ENCODE measurements at places on chromosomes 16 and 17.

- DNase-seq: no peak
Observed at GRCh38 chr16:27969574-27969973, 93.9 kb downstream of the GSG1L start.

DNA sequence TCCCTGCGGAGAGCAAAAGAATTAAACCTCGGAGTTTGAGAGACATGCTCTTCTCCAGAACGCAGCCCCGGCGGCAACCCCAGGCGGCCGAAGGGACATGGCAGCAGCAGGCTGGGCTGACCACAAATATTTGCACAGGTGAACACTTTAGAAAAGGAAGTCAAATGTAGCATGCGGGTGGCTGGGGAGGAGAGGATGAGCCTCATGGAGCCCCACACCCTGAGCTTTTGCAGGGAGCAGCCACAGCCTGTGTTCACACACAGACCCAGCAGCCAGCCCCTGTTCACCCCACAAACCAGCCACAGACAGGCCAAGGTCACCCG is 17.8 kb downstream of the HS3ST6 start:
- no peak for DNase-seq

- no peak for DNase-seq
Observed at GRCh38 chr16:54628796-54629625, 301.7 kb upstream of the IRX5 start.

DNA sequence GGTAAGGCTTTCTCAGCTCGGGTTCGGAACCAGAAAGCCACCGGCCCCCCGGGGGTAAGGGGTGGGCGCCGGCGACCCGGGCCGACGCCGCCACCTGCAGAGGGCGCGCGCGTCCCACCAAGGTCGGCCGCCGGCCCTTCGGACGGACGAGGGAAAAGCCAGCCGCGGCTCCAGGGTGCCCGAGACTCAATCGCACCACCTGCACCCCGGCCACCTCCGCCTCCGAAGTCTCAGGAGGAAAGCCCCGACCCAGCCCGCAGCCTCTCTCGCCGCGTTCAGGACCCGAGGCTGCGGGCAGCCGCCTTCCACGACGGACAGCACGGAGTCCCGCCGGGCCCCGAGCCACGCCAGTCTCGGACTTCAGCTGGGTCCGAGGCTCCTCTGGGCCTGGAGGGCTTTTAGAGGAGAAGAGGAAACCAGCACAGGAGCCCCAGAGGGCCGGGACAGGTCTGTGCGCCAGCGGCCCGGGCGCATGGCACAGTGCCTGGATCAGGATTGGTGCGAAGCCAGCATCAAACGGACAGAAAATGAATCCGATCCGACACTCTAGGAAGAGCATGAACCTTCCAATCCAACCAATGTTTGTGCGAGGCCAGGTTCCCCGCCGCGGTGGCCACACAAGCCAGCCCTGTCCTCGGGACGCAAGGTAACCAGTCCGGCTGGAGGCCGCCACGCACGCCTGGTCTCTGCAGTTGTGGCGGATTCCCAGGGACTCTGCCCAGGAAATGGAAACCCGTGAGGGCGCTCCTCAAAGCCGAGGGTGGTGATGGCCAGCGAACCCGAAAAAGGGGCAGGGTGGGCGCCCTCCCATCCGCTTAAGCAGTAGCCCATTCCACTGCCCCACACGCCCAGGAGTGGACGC is 6.7 kb downstream of the CBX8 start:
- DNase-seq: peak; percentile 88

GRCh38 chr16:58348986-58349385 is 43.3 kb upstream of the GINS3 start:
- DNase-seq: no peak

GRCh38 chr17:42399121-42399520 is 10.9 kb upstream of the STAT3 start:
- no peak for DNase-seq

GRCh38 chr17:69729944-69730343 is 315.4 kb downstream of the MAP2K6 start:
- no peak for DNase-seq

DNA sequence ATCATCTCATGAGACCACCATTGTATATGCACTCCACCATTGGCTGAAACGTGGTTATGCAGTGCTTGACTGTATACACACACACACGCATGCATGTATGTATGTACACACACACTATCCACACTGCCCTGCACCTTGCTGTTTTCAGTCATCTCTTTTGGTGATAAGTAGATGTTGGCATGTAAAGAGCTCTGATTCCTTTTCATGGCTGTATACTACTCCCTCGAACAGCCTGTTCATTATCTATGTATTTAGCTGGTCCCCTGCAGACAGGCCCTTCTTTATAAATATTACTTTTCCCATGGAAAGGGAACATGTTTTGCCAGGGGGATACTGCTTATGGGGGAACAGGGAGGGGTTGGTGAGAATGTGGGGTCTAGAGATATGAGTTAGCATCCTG is 349.4 kb downstream of the FOXL1 start:
- no peak for DNase-seq

DNA sequence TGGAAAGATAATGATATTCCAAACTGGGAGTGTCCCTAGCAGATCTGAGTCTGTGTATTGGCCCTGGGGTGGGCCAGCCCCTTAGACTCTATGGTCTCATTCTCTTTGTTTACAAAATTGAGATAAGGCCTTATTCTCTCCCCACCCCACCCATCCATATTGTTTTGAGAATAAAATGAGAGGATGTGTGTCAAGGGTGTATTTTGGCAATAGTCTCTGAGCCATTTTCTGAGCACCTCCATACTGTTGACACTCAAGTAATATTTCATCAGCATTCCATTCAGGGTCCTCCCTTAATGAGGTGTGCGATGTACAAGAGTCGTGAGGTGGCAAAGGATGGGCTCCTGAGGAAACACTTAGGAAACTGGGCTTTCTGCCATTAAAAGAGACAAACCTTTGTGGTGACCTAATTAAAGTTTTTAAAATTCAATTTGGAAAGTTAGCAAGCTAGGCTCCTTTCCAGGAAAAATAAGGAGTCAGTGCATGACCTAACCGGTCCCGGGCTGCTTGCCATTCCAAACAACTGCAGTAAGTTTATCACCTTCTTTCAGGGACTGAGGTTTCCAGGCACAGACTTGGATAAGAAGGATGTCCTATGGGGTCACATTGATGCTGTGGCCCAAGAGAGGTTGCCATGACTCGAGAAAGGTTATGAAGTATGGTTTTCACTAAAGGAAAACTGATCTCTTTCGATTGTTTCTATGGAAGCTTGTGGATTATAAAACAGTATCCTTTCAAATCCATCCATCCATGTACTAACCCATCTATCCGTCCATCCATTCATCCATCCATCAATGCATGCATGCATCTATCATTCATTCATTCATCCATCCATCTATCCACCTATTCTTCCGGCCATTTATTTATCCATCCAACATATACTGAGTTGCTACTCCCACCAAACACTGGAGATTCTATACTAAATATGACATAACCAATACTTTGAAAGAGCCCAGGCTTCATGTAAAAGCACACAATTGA is 443.3 kb downstream of the UTP18 start:
- DNase-seq: no peak

- DNase-seq: no peak
Observed at GRCh38 chr17:41308918-41309359, at the start of gene KRTAP16-1. KRTAP16-1 (minus strand) TSS chr17:41309309; CDS start chr17:41309253, 56 bp downstream.

- no peak for DNase-seq
Observed at GRCh38 chr17:9023392-9024218, 2.3 kb downstream of the NTN1 start.

- no peak for DNase-seq
Observed at GRCh38 chr16:80427795-80428194, 113.0 kb upstream of the DYNLRB2 start.

All from GM19239 (cell line).